ENCODE measurements at places on chromosomes 5 and 9.

- no peak for DNase-seq
Measured at GRCh38 chr9:7176561-7176960, 418.8 kb downstream of the KDM4C start.

- no peak for DNase-seq
Measured at GRCh38 chr5:66454186-66455078, 141.8 kb upstream of the MAST4 start.

GRCh38 chr5:89015409-89015808 lies 132.4 kb upstream of the MEF2C start:
- DNase-seq: no peak

DNA sequence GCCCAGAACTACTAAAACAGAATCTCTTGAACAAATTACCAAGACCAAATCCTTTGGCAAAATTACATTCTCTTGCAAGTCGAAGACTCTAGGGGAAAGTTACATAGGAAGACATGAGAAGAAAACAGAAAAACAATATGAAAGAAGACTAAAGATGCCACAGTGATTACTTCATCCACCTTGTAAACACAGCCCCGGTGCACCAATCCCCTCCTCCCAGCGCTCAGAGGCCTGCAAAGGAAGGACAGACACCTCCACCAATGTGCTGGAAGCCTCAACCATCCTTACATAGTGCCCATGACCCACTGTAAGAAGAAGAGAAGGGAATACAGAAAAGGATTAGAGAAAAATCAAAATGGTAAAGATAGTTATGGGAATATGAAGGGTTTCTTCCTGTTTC lies 218.5 kb downstream of the SPOCK1 start:
- DNase-seq: no peak

DNA sequence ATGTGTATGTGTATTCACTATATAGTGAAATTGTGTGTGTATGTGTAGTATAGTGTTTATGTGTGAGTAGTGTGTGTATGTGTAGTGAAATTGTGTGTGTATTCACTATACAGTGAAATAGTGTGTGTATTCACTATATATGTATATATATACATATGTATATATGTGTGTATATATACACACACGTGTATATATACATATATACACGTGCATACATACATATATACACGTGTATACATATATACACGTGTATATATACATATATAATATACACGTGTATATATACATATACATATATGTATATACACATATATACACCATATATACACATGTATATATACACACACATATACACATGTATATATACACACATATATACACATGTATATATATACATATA lies 403.6 kb upstream of the TUSC1 start:
- no peak for DNase-seq

- DNase-seq: no peak
Measured at GRCh38 chr5:144950996-144951395, 780.3 kb downstream of the KCTD16 start.

- no peak for DNase-seq
Measured at GRCh38 chr9:13971415-13971814, 342.5 kb downstream of the NFIB start.

- no peak for DNase-seq
Measured at GRCh38 chr5:1820381-1820780, 19.2 kb downstream of the NDUFS6 start.

DNA sequence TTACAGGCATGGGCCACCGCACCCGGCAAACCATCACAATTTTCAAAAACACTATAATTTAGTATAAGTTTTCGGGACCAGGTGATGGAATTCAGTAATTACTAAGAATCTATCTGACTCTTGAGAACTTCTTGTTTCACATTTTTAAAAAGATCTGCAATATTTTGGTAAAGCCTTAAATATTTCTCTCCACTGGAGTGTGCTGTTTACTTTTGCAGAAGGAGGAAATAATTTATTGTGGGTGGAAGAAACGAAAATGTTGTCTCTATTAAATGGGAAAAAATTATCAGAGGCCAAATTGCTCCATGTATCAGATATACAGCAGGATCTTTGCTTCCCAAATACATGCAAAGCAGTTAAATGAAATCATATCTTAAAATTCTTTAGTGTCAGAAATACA lies 566.8 kb upstream of the CYLC2 start:
- DNase-seq: no peak

GRCh38 chr9:92760070-92760469 lies 4.6 kb downstream of the BICD2 start:
- no peak for DNase-seq

- DNase-seq: no peak
Measured at GRCh38 chr5:59790776-59791475, 102.6 kb downstream of the PDE4D start.

GRCh38 chr5:92332039-92332438 lies 948.9 kb upstream of the ARRDC3 start:
- DNase-seq: no peak

DNA sequence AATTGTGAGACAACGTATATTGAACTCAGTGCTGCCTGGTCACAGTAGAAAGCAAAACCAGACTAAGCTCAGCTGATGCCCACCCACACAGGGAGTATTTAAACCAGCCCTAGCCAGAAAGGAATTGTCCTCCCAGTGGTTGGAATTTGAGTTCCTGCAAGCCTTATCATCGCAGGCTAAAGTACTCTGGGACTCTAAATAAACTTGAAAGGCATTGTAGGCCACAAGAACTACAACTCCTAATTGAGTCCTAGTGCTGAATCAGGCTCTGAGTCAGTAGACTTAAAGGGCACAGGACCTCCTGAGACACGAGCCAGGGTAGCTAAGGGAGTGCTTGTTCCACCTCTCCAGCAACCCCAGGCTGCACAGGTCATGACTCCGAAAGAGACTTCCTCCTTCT lies 171.4 kb downstream of the MCTP1 start:
- DNase-seq: no peak

- DNase-seq: no peak
Measured at GRCh38 chr9:22129133-22129532, 120.0 kb upstream of the CDKN2B start.

DNA sequence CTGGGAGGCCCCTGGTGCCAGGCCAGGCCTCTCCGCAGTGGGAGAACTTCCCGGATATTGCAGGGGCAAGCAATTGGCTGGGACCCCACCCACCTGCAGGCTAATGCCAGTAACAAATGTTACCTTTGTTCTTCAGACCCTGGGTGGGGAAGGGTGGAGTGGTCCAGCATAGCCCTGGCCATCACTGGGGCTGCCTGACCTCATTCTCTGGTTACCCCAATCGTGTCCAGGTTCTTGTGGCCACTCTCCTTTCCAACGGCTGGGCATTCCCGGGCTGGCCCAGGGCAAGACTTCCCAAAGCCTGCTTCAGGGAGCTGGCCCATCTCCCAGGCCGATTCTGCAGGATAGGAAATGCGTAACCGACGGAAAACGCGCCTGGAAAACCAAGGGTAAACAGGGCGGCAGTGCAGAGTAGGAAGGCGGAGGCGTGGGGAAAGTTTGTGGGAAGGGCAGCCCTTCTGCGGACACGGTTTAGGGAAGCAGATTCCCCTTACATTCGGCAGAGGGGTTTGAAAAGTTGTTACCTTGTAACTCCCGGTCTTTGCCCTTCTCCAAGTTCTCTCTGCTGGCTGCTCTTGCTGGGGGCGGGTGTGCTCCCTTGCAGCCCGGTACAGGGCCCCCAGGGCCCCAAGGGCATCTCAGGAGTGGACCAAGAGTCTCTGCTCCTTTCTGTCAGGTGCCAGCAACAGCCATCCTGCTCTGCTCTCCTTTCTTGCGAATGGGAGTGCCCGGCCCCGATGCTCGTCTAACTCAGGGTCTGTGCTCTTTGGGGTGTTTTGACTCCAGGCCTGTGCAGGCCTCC lies 3.5 kb downstream of the NRARP start:
- no peak for DNase-seq

- no peak for DNase-seq
Measured at GRCh38 chr5:123286891-123287290, 136.3 kb downstream of the CEP120 start.

DNA sequence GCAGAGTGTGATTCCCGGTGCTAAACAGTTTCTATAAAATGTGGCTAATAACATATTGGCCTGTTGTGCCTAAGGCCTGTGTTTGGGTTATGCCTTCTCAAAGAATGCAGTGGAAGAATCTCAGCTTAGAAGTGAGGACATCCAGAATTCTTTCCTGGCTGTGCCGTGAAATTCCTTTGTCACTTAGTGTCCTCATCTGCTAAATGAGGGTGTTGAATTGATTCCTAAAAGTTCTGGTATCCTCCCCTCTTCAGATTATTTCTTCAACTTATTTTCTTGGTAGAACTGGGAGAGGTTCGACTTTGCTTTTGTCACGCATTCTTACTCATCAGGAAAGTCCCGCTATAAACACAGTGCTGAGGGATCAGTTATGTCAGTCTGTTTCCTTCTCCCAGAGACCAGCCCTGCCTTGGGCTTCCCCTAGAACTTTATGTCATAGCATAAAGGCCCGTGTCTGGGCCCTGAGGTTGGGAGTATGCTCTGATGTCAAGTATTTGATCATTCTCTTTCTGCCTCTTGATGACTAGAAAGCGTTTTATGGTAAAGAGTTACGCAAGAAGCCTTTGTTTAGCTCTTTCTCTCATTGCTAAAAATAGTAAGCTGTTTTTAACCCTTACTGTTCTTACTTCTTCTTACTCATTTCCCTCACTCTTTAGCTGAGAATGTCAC lies 29.5 kb downstream of the MTAP start:
- no peak for DNase-seq

GRCh38 chr5:66417781-66418180 lies 178.4 kb upstream of the MAST4 start:
- DNase-seq: no peak

DNA sequence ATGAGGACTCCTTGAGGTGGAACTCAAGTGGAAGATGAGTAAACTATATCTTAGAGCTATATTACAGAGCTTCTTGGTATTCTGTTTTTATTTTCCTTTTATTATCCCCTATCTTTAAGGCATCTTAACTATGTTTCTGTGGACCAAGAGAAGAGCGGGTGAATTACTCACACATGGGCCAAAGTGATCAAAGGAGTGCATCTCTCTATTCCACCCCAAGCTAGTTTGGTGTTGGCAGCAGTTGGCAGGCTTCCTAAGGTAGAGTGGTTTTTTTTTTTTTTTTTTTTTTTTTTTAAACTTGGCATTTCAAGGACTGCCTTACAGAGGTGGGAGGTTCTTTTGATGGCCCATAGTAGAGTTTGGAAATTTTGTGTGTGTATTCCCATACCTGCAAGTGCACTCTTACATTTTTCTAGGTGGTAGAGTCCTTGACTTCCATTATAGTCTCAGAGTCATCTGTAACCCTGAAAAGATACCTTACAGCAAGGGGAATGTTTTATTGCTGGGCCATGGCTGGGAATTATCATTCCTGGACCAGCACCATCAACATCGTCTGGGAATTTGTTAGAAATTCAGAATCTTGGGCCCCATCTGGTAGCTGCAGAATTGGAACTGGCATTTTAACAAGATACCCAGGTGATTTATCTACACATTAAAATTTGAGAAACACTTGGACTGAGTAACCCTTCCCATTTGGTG lies 51.0 kb downstream of the ARHGAP26 start:
- DNase-seq: no peak

DNA sequence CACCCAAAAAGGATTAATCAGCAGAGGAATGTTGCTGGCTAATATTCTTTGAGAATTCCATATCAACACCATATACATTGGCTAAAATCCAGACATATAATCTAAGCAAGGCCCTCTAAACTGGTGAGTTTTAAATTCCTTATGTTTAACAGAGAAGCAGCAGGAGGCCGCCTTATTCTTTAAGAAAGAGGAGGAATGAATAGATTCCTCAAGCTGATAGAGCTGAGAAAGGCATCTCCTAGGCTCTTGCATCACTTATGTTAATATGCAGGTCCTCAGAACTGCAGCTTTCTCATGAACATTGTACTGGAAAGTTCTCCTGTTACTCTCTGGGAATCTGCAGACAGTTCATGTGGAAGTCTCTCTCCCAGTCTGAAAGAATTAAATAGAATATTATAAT lies 20.1 kb upstream of the SMARCA2 start:
- DNase-seq: no peak

DNA sequence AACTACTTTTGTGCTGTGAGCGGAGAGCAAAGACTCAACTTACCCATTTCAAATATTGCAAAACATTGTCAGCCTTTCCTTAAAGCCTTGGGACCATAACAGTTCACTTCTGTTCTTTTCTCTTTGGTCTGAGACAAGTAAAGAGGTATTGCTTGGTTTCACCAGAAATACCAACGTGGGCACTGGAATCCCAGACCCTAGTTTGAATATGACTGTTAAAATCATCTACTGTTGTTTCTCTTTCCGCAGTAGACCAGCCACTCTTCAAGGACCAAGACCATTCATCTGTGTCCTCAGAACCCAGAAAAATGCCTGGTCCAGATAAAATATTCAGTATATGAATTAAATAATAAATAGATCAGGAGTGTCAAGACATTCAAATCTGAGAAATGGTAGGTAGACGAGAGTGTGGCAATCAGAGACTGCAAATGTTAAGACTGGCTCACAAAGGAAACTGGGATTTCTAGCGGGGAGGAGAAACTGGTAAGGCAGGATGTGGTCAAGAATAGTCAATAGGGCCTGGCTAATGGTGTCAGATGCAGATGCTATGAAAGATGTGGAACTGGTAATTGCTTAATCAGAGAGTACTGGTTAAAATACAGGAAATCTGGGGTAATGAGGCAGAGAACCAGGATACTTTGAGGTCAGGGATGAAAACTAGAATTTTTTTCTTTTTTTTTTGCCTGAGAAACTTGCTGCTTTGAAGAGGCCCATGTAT lies 82.1 kb upstream of the IL33 start:
- no peak for DNase-seq

DNA sequence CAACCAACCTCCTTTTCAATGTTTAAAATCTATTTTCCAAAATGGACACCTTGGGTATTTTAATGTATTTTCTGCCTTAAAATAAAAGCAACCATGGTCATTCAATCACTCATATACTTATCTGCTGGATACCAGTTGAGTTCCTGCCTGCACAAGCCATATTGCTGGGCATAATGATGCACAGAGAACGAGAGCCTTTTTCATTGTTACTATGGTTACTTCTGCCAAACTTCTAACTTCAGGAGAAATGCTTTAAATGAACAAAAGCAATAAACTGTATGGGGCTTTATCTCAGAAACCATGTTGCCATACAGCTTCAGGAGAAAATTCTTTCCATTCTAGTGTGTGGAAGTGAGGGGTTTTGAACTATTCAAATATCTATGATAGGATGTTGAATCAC lies 269.5 kb downstream of the GABRB2 start:
- DNase-seq: no peak
